GM13976 (cell line): ENCODE measurements at places on chromosomes 3 and 15.

- DNase-seq: no peak
These were observed 302.2 kb downstream of the FOXP1 start for GRCh38 chr3:71281280-71281679.

DNA sequence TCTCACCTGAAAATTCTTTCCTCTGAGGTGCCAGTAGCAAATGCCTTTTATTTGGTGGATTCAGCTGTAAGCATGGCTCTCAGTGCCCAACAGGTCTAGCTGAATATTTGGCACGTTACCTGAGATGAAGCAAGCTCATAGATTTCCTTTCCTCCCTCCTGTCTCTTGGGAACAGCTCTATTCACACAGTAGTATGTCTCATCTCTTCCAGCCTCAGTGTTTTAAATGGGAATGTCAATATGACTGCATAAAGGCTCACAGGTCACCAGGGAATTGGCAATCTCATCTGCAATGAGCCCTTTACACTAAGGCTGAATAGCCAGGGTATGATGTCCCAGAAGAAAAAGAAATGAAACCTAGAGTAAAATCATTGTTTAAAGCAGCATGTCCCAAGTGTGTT, 733.5 kb downstream of the NTRK3 start:
- no peak for DNase-seq

GRCh38 chr3:182165234-182165633, 453.5 kb downstream of the SOX2 start:
- DNase-seq: no peak

- DNase-seq: no peak
These were observed 200.1 kb upstream of the KBTBD8 start for GRCh38 chr3:66797889-66798560.

GRCh38 chr15:35674873-35675781, 129.2 kb upstream of the DPH6 start:
- no peak for DNase-seq

- no peak for DNase-seq
These were observed 5.5 kb downstream of the SFMBT1 start for GRCh38 chr3:53040351-53040820.

DNA sequence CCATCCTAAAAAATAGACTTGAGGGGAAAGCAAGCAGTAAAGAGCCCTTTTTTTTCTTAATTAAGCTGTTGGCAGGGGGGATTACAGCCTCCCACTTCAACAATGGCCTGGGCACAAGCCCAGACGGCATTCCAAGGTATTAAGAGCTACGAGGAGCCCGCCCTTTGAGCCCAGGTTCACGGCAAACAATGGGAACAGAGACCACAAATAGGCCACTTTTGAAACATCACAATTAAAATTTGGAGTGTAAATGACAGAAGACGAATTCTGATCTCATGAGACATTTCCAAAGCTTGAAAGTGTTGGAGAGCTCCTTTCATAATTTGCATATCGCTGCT, 8.9 kb downstream of the CHSY1 start:
- no peak for DNase-seq

GRCh38 chr3:28792604-28793003, 444.0 kb upstream of the AZI2 start:
- DNase-seq: no peak

GRCh38 chr3:105877336-105877910, 8.6 kb upstream of the CBLB start:
- no peak for DNase-seq
